ENCODE measurements at places on chromosomes 5 and 9.

DNA sequence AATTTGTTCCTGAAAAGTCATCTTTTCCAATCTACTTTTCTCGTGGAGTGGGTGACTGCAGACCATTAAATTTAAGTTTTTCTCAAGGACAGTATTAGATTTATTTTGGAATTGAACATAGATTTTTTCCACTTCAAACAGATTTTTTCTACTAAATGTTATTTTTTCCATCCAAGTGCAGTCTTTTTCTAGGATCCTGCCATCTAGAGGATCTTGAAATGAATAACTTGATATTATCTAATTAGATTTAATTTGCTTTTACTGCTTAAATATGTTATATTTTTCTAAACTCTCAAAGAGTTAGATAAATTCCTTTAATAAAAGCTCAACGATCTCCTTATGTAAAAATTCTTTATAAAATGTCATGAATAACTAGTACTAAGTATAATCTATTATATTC is 136.9 kb upstream of the PRR16 start:
- no peak for DNase-seq

DNA sequence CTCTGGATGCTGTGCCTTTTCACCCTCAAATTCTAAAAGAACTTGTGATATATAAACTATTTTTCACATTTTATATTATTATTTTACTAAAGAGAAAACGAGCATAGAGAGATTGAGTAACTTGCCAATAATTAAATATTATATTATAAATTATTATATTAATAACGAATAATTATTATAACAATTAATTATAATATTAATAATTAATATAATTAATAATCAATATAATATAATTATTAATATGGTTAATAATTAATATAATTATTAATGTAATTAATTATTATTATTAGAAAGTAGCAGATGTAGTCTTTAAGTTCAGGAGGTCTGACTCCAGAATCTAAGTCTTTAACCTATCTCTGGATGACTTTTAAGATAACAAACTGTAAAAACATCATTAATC is 20.1 kb downstream of the OR2Y1 start:
- DNase-seq = no peak

DNA sequence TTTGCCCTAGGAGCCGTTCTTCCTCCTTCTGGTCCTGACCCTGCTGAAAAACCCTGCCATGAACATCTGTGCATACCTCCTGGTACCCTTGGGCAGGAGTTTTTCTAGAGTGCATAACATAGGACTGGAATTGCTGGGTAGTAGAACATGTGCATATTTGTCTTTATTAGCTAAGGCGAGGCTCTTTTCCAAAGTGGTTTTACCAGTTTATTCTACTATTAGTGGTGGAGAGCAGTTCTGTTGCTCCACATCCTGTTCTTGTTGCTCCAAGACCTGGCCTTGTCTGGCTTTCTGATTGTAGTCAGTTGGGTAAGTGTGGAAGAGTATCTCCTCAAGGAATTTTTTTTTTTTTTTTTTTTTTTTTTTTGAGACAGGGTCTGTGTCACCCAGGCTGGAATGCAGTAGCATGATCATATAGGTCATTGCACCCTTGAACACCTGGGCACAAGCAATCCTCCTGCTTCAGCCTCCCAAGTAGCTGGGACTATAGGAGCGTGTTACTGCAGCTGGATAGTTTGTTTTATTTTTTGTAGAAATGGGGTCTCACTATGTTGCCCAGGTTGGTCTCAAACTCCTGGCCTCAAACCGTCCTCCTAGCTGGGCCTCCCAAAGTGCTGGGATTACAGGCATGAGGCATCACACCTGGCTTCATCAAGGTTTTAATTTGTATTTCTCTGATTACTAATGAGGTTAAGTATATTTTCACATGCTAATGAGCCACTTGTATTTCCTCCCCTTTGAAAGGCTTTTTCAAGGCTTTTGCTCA is 85.2 kb downstream of the SPRY4 start:
- DNase-seq = no peak

GRCh38 chr5:6456766-6457370 is 8.2 kb downstream of the UBE2QL1 start:
- no peak for DNase-seq

DNA sequence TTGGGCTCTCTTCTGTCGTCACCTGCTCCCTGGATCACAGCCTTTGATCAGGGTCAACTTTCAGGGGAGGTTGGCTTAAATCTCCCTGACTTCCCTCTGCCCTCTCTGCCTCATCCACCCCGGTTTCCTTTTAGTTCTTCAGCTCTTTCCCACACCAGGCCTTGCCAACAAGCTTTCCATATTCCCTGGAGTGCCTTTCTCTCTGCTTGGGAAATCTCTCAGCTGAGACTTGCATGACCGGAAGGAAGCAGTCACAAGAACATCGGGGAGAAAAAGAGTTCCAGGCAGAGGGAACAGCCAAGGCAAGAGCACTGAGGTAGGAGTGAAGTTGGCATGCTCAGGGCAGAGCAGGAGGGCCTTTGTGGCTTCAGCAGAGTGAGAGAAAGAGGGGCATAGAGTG is 88.4 kb upstream of the HSPA9 start:
- no peak for DNase-seq

DNA sequence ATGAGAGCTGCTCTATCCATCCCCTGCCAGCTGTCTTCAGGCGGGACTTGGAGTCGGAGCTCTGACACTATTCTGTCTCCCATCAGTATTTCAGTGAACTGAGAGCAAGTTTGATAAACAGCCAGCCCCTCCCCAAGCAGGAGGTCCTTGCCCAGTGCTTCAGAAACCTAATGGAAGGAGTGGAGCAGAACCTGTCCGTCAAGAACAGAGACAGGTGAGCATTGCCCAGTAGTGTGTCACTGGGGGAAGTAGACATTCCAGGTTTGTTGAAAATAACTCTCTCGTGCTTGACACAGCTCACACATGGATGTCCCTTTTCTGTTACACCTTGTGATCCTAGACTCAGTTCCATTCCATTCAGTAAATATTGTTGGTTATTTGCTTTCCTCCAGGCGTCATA is 13.2 kb upstream of the TLX3 start:
- no peak for DNase-seq

- DNase-seq = no peak
Observed at GRCh38 chr9:90515510-90515909, 127.1 kb downstream of the DIRAS2 start.

DNA sequence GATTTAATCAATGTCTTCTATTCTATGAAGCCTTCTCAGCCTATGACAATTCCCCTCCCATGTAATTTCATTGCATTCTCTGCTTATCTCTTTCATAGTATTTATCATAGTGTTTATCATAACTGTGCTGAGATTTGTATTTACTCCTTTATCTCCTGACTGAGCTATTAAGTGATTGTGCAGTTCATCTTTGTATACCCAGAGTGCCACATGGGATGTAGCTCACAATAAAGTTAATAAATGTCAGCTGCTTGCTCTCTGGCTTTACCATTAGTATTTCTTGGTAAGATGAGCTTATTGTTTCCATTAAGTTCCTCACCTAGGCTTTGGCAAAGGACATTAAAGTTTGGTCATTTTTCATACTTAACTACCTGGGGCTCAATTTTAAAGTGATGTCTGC is 275.1 kb upstream of the MPDZ start:
- no peak for DNase-seq

- no peak for DNase-seq
Observed at GRCh38 chr5:175021841-175022625, 297.7 kb downstream of the MSX2 start.

DNA sequence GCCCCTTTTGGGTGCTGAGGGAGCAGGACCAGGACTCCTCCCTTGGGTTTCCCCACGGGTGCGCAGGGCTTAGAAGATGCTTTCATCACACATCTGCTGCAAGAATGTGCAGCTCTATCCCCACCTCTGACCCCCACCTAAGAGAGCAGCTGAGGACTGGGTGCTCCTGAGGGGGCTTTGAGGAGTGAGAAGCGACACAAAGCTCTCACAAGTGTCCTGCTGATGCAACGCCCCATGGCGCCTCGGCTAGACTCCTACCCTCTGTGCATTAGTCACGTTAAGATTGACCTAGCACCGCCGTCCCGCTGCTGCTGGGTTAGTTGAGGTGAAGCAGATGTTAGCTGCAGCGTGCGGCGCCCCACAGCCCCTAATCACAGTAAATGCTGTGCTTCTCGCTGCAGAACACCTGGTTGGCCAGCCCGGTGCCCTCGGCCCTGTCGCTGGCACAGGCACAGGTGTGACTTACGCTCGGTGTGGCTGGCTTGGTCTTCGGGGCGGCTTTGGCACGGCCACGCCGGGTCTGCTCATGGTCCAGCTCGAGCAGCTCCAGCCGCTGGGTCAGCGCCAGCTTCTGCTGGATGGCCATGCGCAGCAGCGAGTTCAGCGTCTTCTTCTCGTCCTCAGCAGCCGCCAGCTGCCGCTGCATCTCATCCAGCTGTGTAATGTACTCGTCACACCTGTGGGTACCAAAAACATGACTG is 45.0 kb upstream of the IPPK start:
- DNase-seq = no peak

DNA sequence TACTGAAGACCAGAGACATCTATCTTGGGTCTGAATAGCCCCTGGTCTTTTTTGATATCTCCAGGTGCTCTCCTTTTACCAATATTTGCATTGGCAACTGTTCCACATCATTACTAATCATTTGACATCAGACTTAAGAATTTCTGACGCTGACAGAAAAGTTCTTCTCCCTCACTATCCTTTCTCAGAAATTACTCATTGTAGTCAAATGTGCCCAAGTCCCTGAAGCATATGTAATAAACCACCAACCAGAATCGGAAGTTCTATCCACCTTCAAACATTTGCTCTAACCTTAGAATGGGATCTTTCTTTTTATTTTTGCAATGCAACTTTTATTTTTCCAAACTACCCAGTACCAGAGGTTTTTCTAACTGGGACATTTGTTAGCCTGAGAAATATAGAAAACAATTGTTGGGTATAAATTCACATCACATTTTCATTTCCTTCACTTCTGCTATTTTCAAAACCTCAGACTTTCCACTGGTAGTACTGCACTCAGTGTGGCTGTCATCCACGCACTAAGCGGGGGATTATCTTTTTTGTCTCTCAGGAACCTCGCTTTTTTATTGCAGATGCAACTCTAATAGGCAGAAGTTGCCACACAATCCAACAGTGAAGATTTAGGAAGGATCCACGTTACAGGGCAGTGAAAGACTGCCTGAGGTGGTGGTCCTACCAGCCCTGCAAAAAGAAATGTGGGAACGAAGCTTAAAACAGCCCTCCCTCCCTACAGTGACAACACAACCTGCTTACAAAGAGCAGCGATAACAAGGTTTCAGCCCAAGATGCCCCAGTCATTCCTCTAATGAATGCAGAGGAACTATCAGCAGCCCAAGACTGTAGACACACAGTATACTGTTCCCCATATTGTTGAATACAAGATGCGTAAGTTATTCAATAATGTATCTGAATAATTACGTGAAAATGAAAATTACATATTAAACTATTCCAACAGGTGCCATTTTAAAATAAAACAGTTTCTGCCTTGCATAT is 201.2 kb downstream of the EBF1 start:
- DNase-seq = no peak

All from activated CD4-positive, alpha-beta T cell treated with anti-CD3 and anti-CD28 coated beads for 24 hours (primary cell).